Mesothelial cell of epicardium (in vitro differentiated cells): ENCODE measurements at places on chromosomes 2 and 18.

GRCh38 chr2:106107509-106108131, 86.5 kb downstream of the UXS1 start:
- no peak overlapping the region for H3K27ac ChIP-seq
- no peak for DNase-seq
- H3K36me3 ChIP-seq = peaks cover 13% of the 10 kb centered on the region
- H3K27me3 ChIP-seq = no peaks in the 10 kb centered on the region
- H3K4me1 ChIP-seq = no peaks in the 10 kb centered on the region

GRCh38 chr2:60405271-60405919, 148.1 kb downstream of the BCL11A start:
- H3K4me1 ChIP-seq = peaks cover 67% of the 10 kb centered on the region
- no peaks in the 10 kb centered on the region for H3K36me3 ChIP-seq
- H3K4me3 ChIP-seq = no peak overlapping the region
- DNase-seq = no peak
- H3K27ac ChIP-seq = peak overlapping the region; percentile 68

- no peak overlapping the region for H3K27ac ChIP-seq
- H3K36me3 ChIP-seq = no peaks in the 10 kb centered on the region
- peaks cover 21% of the 10 kb centered on the region for H3K27me3 ChIP-seq
- no peaks in the 10 kb centered on the region for H3K4me1 ChIP-seq
These were observed 65.0 kb upstream of the BOD1L2 start for GRCh38 chr18:57081899-57082298.

DNA sequence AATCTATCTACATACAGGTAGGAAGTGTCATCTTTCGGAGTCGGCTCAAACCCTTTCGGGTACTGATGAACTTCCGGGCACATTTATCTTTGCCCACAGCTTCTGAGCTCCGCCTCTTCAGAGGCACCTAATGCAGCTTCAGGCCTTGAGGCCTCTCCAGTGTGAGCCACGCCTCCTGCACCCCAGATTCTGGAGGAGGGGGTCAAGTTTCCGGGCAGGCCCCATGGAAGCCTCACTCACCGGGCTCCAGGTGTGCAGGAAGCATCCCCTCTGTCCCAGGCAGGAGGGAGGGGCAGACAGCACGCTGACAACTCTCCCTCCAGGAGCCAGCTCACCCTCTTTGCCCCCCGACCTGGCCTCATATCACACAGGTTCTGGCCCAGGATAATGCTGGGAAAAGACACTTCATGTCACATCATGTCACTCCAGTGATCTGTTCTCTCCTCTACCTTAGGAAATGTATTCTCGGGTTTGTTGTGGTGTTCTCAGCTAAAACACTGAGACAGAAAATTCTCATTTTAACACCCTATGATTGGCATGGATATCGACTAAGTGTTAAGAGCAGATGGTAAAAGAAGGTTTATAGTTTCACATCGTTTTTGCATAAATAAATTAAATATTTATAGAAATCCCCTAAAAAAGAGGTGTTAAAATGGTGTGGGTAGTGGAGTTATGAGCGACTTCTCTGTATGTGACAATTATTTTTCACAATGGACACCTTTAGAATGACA, 46.2 kb upstream of the COPS8 start:
- H3K36me3 ChIP-seq = no peaks in the 10 kb centered on the region
- DNase-seq = no peak
- no peak overlapping the region for H3K4me3 ChIP-seq
- H3K4me1 ChIP-seq = peaks cover 38% of the 10 kb centered on the region

DNA sequence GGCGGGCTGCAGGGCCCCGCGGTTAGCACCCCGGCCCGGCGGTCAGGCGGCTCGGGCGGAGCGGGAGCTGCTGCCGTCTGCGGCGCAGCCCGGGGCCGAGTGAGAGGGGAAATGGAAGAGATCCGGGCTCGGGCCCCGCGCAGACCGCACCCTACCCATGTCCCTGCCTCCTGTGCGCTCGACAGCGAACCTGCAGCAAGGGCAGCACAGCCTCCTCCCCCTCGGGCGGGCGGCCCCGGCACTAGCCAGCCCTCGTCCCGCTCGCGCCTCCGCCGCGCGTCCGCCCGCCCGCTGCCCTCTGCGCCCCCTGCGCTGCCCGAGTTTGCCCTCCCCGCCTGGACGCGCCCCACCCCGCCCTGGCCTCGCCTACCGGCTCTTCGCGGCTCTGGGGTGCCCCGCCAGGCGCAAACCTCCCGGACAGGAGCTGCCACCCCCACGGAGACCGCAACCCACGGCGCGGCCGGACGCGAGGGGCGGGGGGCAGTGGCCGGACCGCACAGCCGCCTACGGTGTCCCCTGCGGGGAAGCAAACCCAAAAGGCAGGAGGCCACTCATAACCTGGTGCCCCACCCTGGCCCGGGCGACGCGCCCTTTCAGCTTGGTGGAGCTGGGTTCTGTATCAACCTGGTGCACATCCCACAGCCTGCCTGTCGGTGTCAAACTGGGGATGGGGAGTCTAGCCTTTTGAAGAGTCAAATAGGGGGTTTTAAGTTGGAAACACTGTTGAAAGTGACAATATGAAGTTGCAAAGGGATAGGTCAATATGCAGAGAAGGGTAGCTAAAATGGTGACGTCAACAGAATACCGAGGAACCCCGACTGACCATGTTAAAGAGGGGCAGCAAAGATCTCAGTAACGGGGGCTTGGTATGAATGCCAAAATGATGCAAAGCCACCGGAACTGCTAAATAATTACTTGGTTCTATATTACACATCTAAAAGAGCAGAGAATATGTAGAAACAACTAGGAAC, at the start of gene IHH:
Gene IHH, minus strand, starts transcription at position 101 of the 971 bp plus-strand sequence. CDS start 454 bp downstream, outside the sequence.
- peaks cover 92% of the 10 kb centered on the region for H3K27me3 ChIP-seq
- H3K4me3 ChIP-seq = peak within 1 kb of the TSS; percentile 22
- H3K27ac ChIP-seq = no peak within 1 kb of the TSS
- H3K36me3 ChIP-seq = no peaks in the 10 kb centered on the region
- H3K4me1 ChIP-seq = peaks cover 8% of the 10 kb centered on the region
- no peak for DNase-seq

- peak overlapping the region; percentile 57 for H3K27ac ChIP-seq
- peaks cover 50% of the 10 kb centered on the region for H3K27me3 ChIP-seq
- H3K4me3 ChIP-seq = no peak overlapping the region
- no peaks in the 10 kb centered on the region for H3K36me3 ChIP-seq
- no peak for DNase-seq
These were observed 138.2 kb downstream of the DPP10 start for GRCh38 chr2:114580691-114581090.

DNA sequence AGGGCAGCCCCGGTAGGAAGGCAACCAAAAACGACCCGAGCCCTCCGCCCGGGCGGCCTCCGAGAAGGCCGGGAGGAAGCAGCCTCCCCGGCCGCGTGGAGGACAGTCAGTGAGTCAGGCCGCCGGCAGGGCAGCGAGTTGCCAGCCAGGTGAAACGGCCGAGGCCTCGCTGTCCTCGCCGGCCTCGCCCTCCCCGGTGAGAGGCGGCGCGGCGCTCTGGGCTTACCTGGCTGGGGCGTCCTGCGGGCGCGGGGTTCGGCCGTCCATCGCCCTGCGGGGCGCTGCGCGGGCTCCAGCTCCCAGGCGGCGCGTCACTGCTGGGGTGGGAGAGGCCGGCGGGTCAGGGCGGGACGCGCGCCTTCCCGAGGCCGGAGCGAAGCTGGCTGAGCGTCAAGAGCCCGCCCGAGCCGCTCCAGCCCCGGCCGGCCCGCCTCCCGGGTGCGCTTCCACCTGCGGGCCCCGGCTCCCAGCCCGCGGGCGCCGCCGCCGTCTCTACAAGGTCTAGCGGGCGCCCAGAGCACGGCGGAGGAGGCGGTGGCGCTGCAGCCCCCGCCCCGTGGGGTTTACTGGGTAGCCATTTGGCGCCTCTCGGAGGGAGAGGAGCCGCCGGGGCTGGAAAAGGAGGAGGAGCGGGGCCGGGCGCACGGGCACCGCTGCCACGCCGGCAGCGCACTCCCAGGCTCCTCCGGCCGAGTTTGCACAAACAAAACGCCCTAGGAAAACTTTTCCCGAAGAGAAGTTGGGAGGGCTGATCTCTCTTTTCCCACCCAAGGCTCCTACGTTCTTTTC, 499 bp downstream of the COBLL1 start:
- peak overlapping the region; percentile 96 for H3K27ac ChIP-seq
- no peaks in the 10 kb centered on the region for H3K36me3 ChIP-seq
- H3K27me3 ChIP-seq = peaks cover 11% of the 10 kb centered on the region
- DNase-seq = peak; percentile 73

DNA sequence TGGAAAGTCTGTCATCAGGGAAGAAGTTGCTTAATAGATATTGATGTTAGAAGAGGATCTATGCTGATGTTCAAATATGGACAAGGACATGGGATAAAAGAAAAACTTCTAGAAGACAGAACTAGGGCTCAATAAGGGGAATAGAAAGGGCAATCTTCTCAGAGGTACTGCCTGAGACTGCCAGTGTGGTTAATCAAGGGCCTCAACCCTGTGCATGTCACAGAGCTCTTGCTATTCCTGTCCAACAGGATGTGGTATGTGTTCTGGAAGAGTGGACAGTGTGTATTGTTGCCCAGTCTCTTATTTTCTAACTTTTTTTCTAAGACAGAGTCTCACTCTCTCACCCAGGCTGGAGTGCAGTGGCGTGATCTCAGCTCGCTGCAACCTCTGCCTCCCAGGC, 27.8 kb upstream of the RNF125 start:
- H3K4me1 ChIP-seq = peaks cover 11% of the 10 kb centered on the region
- H3K4me3 ChIP-seq = no peak overlapping the region
- H3K36me3 ChIP-seq = no peaks in the 10 kb centered on the region
- no peaks in the 10 kb centered on the region for H3K27me3 ChIP-seq

GRCh38 chr18:52652391-52652790, 312.4 kb downstream of the DCC start:
- H3K27ac ChIP-seq = no peak overlapping the region
- no peak overlapping the region for H3K4me3 ChIP-seq
- no peaks in the 10 kb centered on the region for H3K27me3 ChIP-seq
- no peak for DNase-seq

DNA sequence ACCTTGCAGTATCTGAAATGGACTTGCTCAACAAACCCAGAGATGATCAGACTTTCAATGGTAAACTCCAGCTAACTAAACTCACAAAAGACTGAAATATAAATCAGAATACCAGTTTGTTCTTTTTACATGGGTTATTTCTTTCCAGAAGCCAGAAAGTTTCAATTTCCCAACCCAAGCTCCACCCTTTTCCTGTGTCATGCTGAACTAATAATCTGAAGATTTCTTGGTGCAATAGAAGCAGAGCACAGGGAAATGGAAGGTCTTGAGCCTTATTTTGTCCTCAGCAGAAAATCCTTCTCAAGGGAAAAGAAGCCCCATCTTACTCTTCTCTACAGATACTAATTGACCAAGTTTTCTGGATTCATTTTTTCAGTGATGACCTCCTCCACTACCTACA, 93.3 kb upstream of the PAPOLG start:
- H3K27me3 ChIP-seq = peaks cover 3% of the 10 kb centered on the region
- no peaks in the 10 kb centered on the region for H3K4me1 ChIP-seq
- no peak for DNase-seq
- H3K4me3 ChIP-seq = no peak overlapping the region
- no peaks in the 10 kb centered on the region for H3K36me3 ChIP-seq

- H3K27ac ChIP-seq = peak overlapping the region; percentile 86
- DNase-seq = peak; percentile 50
- H3K36me3 ChIP-seq = peaks cover 22% of the 10 kb centered on the region
These were observed 54.0 kb upstream of the STRN start for GRCh38 chr2:37020212-37020886.
